ENCODE measurements at places on chromosomes 6 and 20.
A peak's percentile ranks its signal among the peaks of the same experiment; 100 is the strongest.

DNA sequence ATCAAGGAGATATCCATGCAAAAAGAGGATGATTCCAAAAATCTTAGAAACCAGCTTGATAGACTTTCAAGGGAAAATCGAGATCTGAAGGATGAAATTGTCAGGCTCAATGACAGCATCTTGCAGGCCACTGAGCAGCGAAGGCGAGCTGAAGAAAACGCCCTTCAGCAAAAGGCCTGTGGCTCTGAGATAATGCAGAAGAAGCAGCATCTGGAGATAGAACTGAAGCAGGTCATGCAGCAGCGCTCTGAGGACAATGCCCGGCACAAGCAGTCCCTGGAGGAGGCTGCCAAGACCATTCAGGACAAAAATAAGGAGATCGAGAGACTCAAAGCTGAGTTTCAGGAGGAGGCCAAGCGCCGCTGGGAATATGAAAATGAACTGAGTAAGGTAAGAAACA lies 10.1 kb upstream of the SNRNP48 start:
- no peak for DNase-seq

DNA sequence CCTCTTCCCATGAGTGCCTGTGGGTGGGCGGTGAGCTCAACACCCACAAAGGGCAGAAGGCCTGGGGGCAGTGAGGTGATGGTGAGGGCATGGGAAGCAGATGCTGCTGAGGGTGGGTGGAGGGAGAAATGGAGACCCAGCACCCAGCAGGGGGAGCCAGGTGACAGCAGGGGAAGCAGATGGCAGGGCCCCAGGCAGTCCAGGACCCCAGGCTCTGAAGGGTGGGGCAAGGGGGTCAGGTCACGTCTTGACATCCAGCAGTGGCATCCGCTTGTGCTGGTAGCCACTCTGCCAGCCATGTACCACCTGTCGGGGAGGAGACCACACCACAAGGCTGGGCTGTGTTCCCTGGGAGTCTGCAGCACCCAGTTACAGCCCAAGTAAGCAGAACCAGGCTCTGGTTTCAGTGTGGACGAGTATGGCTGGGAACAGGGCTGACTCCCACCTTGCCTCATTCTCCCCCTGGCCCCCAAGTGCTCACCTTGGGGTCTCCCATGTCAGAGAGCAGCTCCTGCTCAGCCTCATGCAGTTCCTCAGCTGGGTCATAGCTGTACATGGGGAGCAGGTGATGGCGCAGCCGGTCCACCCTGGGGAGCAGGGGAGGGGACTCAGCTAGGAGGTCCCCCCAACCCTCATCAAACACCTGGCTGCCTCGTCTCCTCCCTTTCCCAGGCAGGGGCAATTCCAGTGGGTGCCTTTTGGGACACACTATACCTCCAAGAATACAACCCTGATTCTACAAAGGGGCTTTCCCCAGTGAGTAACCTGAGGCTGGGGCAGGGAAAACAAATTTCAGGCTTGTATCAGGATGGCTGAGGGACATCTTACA lies 2.0 kb downstream of the SMIM29 start:
- no peak for DNase-seq

DNA sequence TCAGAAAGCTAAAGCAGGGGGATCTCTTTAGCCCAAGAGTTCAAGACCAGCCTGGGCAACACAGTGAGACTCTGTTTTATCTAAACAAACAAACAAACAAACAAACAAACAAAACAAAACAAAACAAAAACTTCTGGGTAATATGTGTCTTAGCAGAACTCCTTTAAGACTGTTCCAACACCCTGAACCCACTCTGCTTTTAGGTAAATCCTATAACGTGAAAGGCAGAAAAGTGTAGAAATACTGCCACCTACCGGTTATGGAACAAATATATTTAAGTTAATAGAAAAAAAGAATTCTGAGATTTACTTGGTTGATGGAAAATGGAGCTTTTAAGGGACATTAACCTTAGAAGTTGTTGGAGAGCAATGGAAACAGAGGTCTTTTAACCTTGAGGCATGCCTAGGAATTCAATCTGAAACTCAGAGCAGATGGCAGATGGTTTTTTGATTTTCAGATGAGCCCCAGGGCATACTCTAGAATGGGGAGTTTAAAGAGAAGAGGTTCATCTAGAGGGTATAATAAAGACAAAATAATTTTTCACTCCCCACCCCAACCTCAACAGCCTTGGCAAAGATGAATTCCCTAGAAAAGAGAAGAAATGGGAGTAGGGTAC lies 38.5 kb downstream of the SOD2 start:
- DNase-seq = peak; percentile 13

DNA sequence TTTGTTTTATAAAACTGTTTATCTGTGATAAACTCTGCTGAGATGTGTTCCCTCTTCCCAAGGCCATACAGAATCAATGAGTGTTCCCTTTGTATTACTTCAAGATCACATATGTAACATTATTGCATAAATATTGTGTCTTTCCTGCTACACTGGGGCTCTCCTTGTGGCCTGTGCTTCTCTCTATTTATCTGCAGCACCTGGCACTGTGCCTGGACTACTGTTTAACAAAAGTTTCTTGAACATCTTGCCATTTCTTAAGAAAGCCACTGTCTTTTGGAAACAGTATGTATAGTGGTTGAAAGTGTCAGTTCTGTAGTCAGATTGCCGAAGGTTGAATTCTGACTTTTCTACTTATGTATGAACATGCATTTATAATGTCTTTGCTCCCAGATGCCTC lies 169.0 kb upstream of the SCGN start:
- DNase-seq = no peak

DNA sequence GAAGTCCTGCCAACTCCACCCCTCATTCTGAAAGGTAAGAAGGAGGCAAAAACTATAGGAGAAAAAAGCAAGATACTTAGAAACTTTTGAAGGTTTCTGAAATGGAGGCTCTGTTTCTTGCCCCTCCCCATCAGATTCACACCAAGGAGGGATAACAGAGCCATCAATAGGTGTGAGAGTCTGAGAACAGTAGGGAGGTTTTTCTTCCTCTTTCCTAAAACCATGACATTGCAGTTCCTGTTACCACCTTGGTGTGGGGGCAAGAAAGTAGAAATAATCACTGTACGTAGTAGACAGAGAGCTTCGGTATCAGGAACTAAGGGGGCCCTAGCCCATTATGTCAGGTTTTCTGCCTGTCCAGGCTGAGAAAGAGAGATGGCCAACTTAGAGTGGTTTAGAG lies 333.3 kb upstream of the SYNCRIP start:
- no peak for DNase-seq

DNA sequence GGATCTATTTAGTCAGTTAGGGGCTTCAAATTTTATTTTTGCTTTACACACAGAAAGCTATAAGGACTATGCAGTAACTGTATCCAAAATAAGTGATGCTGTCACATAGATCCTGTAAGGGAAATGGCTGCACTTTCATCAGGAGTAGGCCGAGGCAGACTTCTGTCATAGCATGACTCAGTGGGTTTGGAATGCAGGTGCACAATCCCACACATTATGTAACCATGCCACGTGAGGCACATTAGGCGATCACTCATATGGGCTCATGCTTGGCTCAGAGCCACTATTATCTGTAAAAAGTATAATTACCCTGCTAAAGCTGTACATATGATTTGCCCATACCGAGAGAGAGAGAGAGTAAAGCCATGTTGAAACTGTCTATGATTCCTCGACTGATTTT lies 1189.4 kb upstream of the EYS start:
- no peak for DNase-seq

- no peak for DNase-seq
Observed at GRCh38 chr20:41002842-41003142, 25.8 kb upstream of the TOP1 start.

GRCh38 chr6:109060571-109060970 lies 34.1 kb downstream of the SESN1 start:
- no peak for DNase-seq

GRCh38 chr6:143755301-143755744 lies 77.6 kb downstream of the PHACTR2 start:
- no peak for DNase-seq

DNA sequence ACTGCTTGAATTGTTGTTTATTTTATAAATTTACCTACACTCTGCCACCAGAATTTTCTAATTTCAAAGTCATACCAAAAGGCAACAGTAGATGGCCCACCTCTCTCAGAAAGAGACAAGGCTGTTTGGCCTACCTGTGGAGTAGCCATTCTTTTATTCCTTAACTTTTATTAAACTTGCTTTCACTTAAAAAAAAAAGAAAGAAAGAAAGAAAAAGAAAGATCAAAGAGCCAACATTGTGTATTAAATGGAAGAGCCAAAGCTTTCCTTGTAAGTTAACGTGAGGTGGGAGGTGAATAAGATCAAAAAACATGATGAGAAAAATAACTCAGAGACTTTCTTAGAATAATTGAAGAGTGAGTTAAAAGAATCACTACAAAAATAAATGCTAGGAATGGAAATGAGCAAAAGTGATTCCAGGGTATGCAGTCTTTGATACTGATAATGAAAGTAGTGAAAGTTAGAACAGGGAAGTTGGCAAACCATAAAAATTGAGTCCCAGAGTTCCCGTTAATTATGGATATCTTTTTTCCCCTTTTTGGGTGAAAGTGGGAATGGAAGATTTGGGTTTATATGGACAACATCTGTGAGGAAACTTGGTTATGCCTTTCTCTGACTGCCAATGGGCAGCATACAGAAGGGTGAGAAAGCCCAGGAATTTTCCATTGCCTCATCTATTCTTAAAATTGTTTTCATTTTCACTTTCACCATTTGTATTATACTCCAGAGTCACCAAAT lies 35.9 kb upstream of the MYB start:
- no peak for DNase-seq

GRCh38 chr6:85404564-85405174 lies 45.2 kb upstream of the NT5E start:
- DNase-seq = peak; percentile 79

- no peak for DNase-seq
Observed at GRCh38 chr20:9021216-9021615, 47.7 kb upstream of the PLCB4 start.

DNA sequence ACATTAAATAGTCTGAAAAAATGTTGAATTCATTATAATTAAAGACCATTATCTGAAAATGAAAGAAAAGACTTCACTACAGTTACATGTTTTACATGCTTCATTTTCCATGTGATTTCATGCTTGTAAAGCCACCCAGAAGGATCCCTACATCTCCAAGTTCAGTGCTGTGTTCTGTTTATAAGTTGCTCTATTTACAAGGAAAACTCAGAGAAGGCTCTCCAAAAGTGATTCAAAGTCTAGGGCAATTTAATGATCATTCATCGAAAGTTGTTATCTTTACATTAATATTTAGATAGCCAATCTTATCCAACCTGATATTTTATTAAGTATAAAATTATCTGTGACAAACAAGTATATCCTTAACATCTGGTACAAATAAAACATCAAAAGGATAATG lies 494.9 kb upstream of the RNF217 start:
- DNase-seq = no peak

- DNase-seq = no peak
Observed at GRCh38 chr6:87183687-87184086, 28.3 kb downstream of the ZNF292 start.

- DNase-seq = no peak
Observed at GRCh38 chr6:74510878-74511277, 695.0 kb downstream of the COL12A1 start.

GRCh38 chr6:147382945-147383554 lies 125.4 kb upstream of the SAMD5 start:
- no peak for DNase-seq

GRCh38 chr6:160030103-160030502 lies 61.2 kb downstream of the IGF2R start:
- no peak for DNase-seq

DNA sequence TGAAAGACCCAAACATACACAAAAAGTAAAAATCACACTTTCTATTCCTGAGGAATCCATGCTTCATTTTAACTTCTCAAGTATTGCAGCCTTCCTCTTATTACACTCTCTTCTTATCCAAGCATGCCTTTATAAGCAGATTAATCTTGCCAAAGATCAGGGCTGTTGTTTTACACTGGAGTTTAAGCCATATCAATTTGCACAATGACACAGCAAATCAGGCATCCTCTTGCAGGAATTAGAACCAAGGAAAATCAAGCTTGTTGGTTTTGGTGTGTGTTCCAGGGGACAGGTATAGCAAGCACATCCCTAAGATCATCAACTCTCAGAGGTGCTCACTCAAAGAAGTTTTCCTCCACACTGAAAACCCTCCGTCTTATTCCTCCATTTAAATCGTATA lies 69.5 kb downstream of the CYP39A1 start:
- DNase-seq = no peak

- DNase-seq = no peak
Observed at GRCh38 chr6:85405175-85405852, 44.6 kb upstream of the NT5E start.

- no peak for DNase-seq
Observed at GRCh38 chr20:39429726-39430125, 467.6 kb downstream of the DHX35 start.

GRCh38 chr6:47727391-47727790 lies 29.0 kb downstream of the ADGRF4 start:
- no peak for DNase-seq

DNA sequence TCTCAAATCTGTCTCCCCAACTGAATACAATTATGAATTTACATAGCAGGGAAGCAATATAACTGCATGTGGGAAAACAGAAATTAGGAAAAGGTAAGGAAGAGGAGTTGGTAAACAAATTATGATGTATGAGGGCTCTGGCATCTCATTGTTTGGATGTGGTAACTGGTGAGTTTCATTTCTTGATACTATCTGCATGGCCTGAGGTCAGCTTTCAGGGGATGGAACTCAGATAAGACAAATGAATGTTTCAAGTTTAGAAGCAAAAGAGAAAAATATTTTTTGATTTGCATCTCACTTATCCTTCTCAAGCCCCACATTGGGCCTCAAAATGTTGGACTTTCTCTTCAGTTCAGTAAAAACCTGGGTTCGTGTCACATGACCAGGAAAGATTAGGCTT lies 302.2 kb upstream of the GJE1 start:
- DNase-seq = no peak

- DNase-seq = no peak
Observed at GRCh38 chr6:33547499-33547898, 32.6 kb downstream of the BAK1 start.

- DNase-seq = no peak
Observed at GRCh38 chr6:37617073-37617472, 80.6 kb downstream of the MDGA1 start.

GRCh38 chr6:13425943-13426931 lies 61.2 kb downstream of the GFOD1 start:
- DNase-seq = no peak

- DNase-seq = no peak
Observed at GRCh38 chr20:51400051-51400926, 142.2 kb downstream of the NFATC2 start.

DNA sequence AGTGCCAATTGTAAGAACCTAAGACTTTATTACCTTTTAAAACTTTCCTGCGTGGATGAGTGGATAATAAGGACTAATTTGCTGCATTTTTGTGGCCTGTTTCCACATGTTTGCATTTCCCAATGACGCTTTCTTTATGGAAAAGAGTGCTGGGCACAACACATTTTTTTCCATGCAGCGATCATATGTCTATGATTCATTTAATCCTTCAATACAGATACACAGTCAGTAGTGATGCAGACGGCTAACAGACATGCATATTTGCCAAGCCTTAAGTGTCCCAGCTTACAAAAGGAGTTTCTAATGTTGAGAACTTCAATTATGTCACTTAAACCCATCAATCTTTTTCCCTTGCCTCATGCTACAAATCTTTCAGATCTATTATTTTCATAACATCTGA lies 239.8 kb upstream of the PREP start:
- no peak for DNase-seq

- DNase-seq = no peak
Observed at GRCh38 chr6:148851683-148852556, 105.1 kb downstream of the UST start.
